ENCODE measurements at places on chromosomes 7 and 10.

DNA sequence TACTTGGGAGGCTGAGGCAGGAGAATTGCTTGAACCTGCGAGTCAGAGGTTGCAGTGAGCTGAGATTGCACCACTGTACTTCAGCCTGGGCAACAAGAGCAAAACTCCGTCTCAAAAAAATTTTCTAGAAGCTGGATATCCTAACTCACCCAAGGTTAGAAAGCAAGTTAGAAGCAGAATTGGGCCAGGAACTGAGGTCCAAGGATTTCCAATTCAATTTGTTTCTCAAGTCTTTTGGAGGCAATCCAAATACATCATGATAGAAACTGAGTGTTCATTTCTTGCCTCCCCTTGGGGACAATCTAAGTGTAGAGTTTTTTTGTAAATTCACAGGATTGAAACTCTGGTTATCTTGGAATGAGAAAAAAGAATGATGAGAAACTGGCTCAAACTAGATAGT, 45.5 kb downstream of the LAMB1 start:
- no peak for DNase-seq

DNA sequence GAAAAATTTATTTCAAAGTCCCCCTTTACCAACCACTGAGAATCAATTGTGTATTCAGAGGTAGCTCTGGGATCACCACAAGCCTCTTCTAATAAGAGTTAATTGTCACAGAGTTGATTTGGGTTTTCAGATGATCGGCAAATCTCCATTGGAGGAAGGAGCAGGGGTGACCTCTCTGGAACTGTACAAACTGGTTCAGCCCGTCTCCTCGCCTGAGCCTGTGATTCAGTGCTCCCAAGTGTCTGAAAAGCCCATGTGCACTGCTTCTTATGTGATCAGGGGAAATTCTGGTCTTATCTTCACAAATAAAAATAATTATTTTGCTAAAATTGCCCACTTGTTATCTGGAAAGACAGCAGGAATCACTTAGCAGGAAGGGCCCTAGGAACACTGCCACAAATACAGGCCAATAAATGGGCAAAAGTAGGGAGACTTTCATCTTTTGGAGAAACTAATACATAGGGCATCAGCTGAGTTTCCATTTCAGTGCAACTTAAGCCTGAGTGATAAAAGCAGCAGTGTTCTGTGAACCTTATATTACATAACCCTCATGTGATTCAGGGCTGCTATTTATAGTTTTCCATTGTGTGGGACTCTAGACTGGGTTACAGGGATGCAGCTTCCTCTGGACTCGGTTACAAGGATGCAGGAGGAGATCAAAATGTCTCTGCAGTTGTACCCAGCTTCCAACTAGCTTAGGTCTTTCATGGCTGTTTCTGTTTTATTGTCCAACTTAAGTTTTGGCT, 32.3 kb downstream of the CDK1 start:
- no peak for DNase-seq

GRCh38 chr10:77228559-77228958, 409.0 kb downstream of the KCNMA1 start:
- no peak for DNase-seq

GRCh38 chr7:12053561-12053960, 157.5 kb upstream of the TMEM106B start:
- no peak for DNase-seq

DNA sequence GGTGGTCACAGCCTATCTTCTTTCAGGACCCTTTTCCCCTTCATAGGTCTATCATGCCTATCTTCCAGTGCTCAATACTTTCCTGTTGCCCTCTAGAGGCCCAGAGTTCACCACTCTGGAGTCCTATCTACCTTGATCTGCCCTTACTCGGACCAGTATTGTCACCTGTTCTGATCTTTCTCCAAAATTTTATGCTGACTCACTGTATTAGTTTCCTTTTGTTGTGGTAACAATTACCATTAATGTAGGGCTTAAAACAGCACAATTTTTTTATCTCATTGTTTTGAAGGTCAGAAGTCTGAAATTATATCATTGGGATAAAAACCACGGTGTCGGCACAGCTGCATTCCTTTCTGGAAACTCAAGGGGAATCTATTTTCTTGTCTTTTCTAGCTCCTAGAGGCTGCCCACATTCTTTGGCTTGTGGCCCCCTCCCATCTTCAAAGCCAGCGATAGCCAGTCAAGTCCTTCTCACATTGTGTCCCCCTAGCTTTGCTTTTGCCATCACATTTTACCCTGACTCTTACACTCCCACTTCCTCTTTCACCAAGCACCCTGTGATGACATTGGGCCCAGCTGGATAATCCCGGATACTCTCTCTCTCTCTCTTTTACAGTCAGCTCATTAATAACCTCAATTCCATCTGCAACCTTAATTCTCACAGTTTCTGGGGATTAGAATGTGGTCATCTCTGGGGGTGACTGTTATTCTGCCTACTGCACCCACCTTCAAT, 54.6 kb downstream of the TFAM start:
- DNase-seq: no peak

- no peak for DNase-seq
These were observed 46.7 kb downstream of the PKD1L1 start for GRCh38 chr7:47901542-47901941.

DNA sequence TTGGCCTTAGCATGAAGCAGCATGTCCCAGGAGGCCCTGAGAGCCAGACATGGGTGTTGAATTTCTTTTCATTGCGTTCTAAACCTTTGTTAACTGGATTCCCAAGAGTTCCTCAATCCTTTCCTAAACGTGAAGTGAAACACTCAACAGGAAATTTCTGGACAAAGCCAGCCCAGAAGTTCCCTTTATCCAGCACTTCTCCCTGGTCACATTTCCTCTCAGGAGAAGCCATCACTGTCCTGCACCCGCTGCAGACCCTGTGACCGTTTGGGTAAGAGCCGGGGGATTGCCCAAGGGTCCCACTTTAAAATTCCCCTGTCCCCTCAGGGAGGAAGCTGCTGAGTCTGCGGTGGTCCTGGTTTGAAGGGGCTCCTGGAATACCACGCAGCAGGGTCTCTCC, 88.0 kb upstream of the ZPBP start:
- no peak for DNase-seq

- peak; percentile 31 for DNase-seq
These were observed 909 bp upstream of the CC2D2B start for GRCh38 chr10:95906677-95907455.

- DNase-seq: no peak
These were observed 542.4 kb upstream of the DPP6 start for GRCh38 chr7:153509768-153510167.

- no peak for DNase-seq
These were observed 1189.0 kb upstream of the LRRN3 start for GRCh38 chr7:109901926-109902325.

DNA sequence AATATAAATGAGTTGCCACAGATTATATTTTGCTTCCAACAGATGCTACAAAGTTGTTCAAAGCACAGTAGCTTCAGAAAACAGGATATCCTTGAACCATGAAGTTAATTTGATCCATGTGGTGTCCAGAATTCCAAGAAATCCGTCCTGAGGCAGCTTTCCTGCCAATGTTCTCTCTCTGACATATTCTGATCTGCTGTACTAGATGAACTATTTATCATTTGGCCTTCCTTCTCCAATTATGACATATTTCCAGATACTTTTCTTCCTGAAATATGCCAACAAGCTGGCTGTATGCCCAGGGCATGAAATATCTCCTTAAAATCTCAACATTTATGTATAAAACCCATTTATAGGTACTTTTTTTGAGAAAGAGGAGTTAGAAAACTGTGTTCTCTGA, 141.1 kb downstream of the SPAG6 start:
- no peak for DNase-seq

DNA sequence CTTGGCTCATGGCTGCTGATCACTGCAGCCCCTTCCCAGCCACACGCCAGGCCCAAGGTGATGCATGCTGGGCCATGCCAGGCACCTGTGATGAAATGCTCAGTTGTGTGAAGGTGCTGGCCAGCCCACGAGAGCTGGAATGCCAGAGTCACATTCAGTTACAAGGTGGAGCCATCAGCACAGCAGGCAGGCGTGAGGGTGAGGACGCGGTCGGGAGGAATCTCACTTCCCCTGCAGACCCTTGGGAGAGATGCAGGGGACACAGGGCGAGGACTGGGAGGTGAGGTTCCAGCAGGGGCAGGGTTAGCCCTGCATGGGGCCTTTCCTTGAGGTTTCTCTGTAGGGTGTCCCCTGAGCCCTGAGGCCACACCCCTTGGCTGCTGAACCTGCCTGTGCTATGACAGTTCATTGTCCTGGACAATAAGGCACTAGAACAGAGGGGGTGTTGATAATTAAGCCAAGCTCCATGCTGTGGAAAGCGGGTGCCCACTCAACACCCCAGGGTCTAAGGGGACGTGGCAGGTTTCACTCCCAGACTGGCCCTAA, 82.4 kb downstream of the ADARB2 start:
- DNase-seq: no peak
